ENCODE measurements at places on chromosomes 2 and 18. TPM values are rescaled to one million over a fixed set of nuclear protein-coding genes. Genes with fewer than 3 reads are reported as not detected.

GRCh38 chr2:196685792-196686191, 46.3 kb downstream of the CCDC150 start:
- no peak for DNase-seq

GRCh38 chr2:240603846-240604245, 17.3 kb downstream of the CAPN10 start:
- DNase-seq: peak; percentile 19

- no peak for DNase-seq
Measured at GRCh38 chr2:181957668-181958067, 28.0 kb upstream of the PPP1R1C start.

DNA sequence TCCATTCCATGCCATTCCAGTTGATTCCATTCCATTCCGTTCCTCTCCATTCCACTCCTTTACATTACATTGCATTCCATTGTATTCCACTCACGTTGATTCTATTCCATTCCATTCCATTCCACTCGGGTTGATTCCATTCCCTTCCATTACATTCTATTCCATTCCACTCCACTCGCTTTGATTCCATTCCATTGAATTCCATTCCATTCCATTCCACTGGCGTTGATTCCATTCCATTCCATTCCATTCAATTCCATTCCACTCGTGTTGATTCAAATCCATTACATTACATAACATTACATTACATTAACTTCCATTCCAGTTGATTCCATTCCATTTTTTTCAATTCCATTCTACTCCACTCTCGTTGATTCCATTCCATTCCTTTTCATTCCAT, 1142.8 kb downstream of the RPIA start:
- DNase-seq: no peak

APCDD1 gene
- 55.1 TPM for total RNA-seq

TTL gene
- total RNA-seq: 44.1 TPM

Data from left cardiac atrium (tissue), 4 donors.